Stimulated activated CD8-positive, alpha-beta memory T cell treated with anti-CD3 and anti-CD28 coated beads, Interleukin-7, amount 100 ng/mL, for 24 hours (primary cell): ENCODE measurements at places on chromosomes 11 and 22.

DNA sequence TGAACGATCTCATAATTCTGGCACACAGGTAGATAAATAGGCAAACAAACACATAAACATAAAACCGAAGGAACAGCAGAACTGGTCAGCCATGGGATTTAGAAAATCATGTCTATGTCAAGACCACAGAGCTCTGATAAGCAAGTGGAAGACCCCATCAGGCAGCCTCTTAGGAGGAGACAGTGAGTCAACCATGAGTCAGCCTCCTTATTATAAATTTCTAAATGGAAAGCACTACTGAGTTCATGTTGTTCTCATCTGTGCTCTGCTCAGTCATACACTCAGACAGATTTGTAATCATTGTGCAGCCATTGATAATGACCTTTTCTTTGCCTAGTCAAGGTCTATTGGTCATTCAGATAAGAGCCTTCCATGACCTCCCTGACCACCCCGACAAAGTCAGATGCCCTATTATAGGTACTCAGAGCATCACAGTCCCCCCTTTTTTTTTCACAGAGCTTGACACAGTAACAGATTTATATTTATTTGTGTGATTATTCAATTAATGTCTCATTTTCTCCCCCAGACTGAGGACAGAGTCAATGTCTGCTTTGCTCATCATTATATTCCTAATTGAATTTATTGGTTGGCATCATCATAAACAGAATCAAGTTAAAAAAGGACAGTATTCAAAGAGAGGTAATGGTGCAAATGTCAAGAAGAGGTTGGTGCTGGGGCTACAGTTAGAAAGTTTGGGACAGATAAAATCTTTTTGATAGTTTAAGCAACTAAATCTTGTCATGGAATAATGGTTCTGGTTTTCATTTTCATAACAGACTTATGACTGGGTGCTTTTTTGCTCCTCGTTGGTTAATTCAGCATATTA is 579.7 kb upstream of the CCDC90B start:
- DNase-seq, result no peak

DNA sequence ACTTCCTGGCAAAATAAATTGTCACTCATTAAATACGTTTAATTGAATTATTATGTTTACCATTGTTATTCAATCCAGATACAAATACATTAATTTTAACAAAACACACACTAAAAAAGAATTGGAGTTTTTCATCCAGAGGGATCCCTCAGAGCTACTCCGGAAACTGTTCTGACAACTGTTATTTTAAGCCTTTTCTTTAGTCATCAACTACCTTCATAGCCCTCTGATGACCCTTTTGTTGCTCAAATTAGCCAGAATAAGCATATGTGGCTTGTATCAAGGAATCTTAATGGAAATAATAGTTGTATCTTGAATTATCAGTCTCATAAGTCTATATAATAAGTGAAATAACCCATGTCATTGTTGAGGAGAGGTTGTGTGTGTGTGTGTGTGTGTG is 405.4 kb upstream of the FAT3 start:
- DNase-seq, result no peak

- no peak for DNase-seq
These were observed 32.5 kb upstream of the OR10D3 start for GRCh38 chr11:124150684-124151083.

- DNase-seq, result no peak
These were observed 2.9 kb downstream of the TST start for GRCh38 chr22:37016134-37016910.

- DNase-seq, result no peak
These were observed 6.0 kb upstream of the SLC7A4 start for GRCh38 chr22:21038405-21038804.
